Left lung (tissue), 14 donors: ENCODE measurements at places on chromosomes 3 and 15.

- no peak for DNase-seq
These were observed 22.1 kb downstream of the H1-8 start for GRCh38 chr3:129564981-129565644.

GRCh38 chr3:108021533-108021932 is 69.3 kb downstream of the CD47 start:
- no peak for DNase-seq

DNA sequence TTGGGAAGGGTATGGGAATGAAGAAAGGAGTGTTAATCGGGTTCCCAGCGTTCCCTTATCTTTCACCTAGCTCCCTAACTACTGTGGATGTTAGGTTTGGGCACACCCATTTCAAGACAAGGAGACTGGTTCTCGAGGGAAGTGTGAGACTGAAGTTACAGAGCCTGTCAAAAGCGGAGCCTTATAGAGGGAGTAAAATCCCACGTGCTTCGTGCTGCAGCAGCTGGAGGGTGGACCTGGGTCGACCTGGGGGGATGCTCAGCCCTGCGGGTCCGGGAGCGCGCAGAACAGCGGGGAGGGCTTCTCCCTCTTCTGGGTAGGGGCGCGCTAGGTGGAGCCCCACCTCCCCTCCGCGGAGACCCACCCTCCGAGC is 314 bp upstream of the TMED3 start:
- no peak for DNase-seq

- DNase-seq = no peak
These were observed 322.7 kb downstream of the SV2B start for GRCh38 chr15:91422797-91423196.

DNA sequence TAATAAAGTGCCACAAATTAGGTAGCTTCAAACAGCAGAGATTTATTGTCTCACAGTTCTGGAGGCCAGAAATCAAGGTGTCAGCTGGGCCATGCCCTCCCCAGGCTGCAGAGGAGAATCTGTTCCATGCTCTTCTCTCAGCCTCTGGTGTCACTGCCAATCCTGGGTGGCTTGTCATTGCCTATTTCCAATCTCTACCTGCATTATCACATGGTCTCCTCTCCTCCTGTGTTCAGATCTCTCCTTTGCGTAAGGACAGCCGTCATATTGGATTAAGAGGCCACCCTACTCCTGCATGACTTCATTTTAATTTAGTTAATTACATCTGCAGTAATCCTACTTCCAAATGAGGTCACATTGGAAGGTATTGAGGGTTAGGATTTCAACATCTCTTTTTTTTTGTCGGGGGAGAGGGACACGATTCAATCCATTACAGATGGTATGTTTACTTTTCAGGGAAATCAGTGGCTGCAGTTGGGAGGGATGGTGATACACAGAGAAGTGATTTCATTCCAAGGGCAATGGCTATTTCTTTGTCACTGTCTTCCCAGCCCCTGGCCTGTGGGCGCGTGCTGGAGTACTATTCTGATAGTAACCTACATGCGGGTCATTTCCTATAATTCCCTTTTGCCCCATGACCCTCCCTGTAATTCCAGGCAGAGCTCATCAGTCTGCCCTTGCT is 169.4 kb downstream of the MINAR1 start:
- no peak for DNase-seq
